ENCODE measurements at places on chromosomes 7 and 10.

DNA sequence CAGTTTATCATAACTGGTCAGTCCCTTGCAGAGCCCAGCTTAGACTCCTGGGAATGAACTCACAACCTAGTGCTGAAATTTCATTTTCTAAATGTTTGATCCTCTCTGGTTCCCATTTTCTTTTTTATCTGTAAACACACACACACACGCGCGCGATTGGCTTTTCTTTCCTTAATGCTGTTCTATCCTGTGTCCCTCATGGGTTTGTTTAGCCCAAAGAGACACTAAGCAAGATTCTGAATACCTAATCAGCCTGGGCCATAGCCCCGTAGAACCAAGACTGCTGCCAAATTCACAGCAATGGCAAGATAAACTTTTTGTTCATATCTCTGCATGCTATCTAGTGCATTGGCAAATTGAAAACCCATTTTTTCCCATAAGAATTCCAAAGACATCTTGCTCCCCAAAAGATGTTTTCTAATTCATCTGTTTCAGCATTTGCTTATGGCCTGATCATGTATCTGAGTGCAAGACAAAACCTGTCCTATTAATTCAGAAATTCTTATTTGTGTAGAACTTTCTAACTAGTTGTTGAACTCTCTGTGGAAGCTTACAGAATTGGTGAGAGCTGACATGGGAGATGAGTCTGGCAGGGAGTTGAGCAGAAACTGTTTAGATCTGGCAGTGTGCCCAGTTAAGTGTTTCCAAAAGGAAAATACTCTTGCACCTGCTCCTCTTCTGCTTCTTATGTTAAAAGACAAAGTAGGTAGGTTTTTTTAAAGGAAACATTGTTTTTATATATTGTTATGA is 1.8 kb upstream of the IFIT1 start:
- DNase-seq, result no peak

- no peak for DNase-seq
These were observed 26.8 kb upstream of the CACUL1 start for GRCh38 chr10:118781541-118781940.

DNA sequence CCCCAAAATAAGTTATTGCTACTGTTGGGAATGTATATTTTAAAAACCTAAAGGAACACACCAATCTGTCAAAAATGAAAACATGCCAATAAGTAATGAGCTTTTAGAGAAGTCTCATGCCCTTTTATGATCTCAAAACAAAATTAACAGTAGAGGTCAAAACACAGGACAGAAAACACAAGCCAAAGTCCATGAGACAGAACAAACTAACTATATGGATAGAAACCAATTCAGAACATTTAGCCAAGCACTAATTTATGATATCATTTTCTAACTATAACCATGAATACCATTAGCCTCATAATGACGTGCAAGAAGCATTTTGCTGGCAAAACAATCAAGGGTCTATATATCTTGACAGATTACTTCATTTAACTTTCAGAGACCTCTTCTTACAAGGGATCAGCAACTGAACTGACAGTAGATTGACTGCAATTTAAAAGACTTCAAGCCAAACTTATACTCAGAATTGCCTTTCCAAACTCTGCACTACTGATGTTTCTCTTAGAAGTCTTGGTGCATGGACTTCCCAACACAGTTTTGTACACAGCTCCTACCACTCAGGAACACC is 200.9 kb downstream of the DOCK4 start:
- no peak for DNase-seq

DNA sequence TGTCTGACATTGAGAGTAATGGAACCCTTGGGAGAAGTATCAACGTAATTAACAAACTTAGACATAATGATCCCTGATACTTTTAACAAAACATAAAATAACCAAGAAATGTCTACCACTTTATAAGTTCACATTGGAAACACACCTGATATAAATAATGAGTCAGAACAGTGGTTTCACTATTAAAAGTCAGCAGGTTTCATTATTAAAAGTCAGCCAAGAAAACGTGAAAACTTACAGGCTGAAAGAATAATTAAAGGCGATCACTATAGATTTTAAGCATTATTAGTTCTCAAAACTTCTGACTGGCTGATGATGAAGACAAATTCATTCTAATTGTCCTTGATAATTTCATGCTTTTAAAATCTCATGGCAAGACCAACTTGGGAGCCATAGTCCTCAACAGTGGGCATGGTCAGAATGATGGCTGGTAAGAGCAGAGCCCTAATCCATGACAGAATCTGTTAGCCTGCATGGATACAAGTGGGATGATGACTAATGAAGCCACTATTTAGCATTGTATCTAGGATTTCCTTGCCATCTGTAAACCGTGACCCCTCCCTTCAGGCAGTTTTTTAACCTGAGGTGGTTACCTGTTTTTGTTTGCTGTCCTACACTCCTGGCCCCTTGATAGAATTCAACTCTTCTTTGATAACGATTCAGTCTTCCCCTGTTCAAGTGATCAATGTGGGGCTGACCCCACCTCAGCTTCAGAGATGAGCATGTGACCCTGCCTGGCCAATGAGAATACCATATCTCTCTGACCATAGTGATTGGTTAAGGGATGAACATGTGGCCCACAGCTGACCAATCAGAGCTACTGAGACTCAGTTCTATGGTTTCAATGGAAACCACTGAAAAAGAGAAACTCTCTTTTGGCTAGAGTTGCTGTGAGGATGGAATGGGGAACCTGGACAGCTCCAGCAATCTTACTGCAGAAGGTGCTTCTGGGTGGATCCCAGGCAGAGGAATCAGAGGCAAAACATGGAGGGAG is 151.0 kb downstream of the PLPP4 start:
- no peak for DNase-seq

DNA sequence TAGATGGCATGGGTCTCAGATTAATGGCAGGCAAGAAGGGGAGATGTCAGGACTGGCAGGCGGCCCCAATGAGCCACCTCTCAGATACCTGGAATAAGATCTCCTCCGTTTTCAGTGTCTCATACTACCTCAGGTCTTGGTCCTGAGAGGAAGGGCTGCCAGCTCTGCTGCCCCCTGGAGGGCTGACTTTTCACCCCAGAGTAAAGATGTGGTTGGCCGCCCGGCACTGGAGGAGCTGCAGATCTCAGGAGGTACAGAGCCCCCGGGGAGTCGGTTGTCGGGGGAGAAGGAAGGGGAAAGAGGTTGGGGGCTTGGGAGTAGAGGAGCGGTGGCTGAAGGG is 642 bp upstream of the COL13A1 start:
- no peak for DNase-seq

GRCh38 chr10:113316506-113316905 is 236.3 kb upstream of the HABP2 start:
- DNase-seq, result no peak

GRCh38 chr7:22598318-22598920 is 98.4 kb upstream of the STEAP1B start:
- DNase-seq, result no peak

DNA sequence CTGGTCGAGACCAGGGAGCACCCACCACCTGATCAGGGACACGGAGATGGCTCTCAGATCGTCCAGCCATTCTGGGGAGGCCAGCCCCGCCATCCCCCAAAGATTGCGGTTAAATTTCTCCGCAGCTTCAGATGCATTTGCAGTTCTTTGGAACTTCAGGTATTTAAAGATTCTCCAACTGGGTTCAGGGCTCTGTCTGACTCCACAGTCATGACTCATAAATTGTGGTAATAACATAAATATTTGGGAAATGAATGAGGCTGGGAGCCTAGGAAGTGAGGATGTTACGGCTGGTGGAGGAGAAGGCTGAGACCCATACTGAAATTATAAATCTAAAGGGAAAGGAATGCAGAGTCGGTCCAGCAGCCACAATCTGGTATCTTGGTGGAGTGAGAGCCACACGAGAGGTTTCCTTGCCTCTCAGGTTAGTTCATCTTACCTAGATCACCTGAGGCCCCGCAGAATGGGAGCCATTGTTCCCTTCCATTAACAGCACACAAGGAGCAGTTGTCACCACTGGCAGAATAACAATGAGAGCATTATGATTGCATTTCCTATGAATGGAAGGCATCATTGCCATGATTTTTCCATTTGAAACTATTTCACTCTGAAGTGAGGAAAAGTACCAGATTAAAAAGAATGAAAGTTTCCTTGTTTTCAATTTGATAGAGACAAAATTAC is 26.7 kb upstream of the DNAJB6 start:
- no peak for DNase-seq

DNA sequence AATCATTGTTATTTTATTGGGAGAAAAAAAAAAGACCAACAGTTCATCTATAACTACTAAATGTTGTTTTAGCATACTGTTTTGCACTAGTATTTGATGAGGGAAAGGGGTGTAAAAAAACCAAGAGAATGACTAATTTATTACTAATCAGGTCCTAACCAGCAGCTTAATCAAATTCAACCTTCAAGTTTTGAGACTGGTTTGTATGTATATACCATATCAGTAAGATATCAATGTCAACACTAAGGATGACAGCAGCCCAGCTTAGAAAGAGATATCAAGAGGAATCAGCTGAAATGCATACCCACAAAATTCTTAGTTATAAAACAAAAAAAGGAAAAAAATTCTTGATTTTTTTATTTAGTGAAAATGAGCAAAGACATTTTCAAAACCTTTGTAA is 122.6 kb downstream of the KMT2C start:
- DNase-seq, result no peak

DNA sequence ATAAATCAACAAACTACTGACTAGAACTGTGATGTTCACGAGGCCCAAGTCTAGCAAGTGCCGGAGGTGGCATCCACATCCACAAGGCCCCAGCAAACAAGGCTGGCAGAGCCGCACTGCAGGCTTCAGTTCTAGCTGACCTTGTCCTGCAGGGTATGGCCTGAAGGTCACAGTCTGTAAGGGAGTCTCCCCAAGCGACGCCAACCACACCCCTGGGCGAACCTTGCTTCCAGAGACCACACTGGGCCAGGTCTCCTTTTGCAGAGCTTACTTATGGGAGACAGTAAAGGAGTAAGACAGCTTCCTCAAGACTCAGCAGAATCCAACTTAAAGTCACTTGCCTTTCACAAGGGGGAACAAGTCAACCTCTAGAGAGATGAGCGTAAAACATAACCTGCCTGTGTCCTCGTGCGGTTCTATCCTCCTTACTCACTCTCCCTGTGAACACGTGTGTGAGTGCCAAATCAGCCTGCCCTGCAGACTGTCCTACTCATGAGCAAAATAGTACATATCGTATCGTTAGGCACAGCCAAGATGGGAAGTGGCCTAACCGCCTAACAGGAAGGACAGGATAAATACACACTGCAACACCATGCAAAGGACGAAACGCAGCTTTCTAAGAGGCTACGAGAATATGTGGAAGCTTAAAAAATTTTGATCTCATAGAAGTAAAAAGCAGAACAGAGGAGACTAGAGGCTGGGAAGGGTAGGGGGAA is 22.7 kb downstream of the FAM53B start:
- no peak for DNase-seq

GRCh38 chr10:11842411-11842810 is 19.3 kb downstream of the PROSER2 start:
- no peak for DNase-seq

DNA sequence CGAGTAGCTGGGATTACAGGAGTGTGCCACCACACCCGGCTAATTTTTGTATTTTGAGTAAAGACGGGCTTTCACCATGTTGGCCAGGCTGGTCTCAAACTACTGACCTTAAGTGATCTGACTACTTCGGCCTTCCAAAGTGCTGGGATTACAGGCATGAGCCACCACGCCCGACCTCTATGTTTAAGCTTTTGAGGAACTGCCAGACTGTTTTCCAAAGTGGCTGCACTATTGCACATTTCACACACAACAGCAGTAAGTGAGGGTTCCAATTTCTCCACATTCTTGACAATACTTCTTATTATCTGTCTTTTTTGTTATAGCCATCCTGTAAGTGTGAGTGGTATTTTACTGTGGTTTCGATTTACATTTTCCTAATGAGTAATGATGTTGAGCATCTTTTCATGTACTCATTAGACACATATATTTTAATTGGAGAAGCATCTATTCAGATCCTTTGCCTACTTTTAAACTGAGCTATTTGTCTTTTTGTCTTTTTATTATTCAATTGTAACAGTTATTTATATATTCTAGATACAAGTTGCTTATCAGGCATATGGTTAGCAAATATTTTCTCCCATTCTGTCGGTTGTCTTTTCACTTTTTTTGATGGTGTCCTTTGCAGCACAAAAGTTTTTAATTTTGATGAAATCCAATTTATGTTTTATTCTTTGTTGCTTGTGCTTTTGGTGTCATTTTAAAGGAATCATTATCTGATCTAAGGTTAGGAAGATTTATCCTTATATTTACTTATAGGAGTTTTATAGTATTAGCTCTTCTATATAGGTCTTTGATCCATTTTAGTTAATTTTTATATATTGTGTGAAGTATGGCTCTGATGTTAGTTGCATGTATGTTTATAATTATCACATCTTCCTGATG is 12.8 kb upstream of the IRF5 start:
- DNase-seq, result no peak

DNA sequence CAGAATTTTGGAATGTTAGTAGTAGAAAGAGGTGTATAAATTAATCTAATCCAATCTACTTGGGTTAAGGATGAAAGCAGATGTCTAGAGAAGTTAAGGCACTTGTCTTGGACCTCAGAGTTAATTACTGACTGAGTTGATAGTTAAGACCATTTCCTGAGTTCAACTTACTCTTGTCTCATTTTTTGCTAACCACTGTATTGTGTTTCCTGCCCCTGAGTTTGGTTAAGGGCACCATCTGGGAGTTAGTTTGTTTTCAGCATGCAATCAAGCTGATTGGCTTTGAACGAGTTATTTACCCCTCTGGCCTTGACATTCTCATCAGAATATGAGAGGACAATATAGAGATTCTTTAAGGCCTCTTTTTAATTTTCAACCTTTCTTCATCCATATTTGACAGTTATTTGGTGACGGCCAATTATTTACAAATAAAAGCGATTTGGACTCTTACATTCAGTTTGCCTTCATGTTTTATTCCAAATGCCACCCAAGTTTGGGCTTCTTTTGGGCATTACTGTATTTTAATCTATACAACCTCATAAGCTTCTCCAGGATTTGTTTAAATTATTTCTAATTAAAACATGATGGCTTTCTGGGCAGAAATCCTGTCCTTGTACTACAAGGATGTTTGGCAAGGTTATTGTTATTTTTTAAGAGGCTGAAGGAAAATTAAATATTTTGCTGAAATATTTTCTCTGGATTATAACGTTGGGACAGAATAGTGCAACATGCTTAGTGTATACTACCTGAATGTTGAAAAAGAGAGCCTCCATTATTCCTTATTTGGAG is 225.0 kb downstream of the CACNB2 start:
- DNase-seq, result no peak

DNA sequence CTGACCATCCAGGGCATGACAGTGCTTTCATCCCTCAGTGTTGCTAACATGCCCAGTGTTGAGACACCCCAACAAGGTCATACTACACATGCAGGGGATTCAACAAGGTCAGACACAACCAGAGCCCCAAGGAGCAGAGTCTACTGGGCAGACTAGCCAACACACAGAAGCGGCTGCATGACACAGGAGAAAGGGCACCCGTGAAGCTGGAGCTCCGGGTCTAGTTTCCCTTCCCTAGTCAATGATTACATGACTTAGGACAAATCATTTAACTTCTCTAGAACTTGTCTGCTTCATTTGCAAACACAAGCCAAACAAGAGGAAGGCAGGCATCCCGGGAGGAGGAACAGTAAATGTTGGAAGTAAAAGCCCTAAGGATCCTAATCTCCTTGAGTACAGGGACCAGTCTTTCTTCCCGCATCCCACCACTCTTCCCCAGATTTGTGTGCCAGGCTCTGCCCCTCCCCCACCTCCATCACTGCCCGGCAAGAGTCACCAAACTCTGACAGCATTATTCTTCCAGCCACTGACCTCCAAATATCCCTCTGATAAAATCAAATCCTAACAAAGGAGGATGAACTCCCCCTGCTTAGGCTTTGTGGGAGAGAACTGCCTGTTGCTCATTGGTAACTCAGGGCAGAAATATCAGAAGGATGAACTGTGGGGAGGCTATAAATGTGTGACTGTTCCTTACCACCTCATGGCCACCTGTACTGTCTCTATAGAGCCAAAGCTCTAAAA is 104.3 kb downstream of the KCNMA1 start:
- DNase-seq, result no peak
